Smooth muscle cell of the brain vasculature (primary cell): ENCODE measurements at places on chromosomes 11 and 22.

GRCh38 chr11:104524254-104524653 lies 360.3 kb upstream of the PDGFD start:
- no peak for DNase-seq

DNA sequence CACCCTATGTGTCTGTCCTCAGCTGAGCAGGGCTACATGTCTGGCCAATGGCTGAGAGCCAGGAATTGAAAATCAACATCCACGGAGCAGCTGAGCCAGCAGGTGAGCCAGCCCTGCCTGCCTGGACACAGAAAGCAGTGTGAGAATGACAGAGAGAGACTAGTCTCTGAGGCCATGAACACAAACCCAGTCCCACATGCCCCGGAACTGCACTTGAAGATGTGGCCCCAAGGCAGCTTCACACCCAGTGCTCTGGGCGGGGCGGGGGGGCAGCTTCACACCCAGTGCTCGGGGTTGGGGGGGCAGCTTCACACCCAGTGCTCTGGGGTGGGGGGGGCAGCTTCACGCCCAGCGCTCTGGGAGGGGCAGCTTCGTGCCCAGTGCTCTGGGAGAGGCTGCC lies 37.6 kb downstream of the TRMU start:
- DNase-seq: no peak

DNA sequence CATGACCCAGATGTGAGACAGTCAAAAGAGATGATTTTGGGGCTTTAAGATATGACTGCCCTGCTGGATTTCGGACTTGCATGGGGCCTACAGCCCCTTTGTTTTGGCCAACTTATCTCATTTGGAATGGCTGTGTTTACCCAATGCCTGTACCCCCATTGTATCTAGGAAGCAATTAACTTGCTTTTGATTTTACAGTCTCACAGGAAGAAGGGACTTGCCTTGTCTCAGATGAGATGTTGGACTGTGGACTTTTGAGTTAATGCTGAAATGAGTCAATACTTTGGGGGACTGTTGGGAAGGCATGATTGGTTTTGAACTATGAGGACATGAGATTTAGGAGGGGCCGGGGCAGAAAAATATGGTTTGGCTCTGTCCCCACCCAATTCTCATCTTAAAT lies 88.4 kb downstream of the RSF1 start:
- no peak for DNase-seq

DNA sequence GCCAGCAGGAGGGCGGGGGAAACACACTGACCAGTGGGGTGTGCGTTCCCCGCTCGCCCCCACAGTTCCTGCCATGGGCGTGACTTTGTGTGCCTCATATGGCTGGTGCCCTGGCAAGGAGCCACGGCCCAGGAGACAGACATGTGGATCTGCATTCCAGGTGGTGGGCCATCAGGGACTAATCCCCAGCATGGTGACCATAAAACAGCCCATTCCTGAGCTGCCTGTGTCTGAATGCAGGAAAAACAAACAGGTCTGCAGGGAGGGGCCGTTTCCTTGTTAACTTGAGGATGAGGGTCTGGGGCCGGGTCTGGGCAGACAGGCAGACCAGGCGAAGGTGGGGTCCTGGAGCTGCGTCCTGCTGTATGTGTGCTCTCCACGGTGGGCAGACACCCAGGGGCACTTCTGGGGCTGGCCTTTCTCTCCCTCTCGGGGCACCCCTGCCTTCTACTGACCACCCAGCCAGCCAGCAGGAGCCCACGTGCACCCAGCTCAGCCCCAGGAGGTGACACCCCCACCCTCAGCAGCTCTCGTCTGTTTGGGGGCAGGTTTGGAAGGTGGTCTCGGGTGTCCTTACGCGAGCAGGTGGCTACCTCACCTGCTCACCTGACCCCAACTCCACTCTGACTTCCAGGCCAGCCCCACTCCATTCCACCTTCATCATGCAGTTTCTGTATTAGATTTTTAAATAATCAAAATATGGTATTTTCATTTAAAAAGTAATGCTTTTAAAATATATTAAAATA lies 120.3 kb downstream of the KCNQ1OT1 start:
- no peak for DNase-seq

DNA sequence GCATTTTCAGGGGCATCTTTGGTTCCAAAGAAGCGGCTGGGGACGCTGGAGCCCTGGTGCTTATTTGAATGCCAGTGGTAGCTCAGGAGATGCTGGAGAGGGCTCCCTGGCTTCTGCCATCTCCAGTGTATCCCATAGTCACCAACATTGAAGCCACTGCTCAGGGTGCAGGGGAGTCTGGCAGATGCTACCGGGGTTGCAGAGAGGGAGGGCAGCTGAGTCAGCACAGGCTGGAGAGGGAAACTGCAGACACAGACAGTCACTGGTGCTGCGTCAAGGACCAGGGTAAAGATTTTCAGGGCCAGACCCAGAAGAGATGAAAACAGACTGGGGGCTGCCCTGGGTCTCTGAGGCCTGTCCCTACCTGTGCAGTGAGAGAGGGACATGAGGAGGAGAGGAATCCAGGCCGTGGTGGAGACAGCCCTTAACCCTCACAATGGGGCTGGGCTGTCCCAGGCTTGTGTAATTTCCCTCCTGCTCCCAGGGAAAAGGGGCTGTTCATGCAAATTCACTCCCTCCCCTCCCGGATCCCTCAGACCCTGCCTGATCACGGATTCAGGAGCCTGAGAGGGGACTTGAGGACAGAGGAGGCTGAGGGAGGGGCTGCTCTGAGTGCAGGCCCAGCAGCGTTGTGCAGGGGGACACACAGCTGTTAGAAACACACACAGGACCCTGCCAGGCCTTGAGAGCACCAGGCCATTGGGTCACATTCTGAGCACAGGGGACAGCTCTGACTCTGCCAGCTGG lies 126.9 kb upstream of the GRK3 start:
- no peak for DNase-seq

GRCh38 chr11:128528294-128528693 lies 59.1 kb downstream of the ETS1 start:
- no peak for DNase-seq

DNA sequence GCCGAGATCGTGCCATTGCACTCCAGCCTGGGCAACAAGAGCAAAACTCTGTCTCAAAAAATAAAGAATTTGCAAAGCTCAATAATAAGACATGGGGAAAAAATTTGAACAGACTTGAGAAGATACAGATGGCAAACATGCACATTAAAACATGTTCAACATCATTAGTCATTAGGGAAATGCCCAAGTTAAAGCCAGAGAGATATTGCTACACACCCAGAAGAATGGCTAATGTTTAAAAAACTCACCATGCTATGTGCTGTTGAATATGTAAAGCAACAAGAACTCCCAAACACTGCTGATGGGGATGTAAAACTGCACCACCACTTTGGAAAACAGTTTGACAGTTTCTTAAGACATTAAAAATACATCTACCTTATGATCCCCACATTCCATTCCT lies 12.6 kb downstream of the LRRC75B start:
- no peak for DNase-seq

GRCh38 chr22:24400034-24400725 lies 27.2 kb upstream of the ADORA2A start:
- no peak for DNase-seq

DNA sequence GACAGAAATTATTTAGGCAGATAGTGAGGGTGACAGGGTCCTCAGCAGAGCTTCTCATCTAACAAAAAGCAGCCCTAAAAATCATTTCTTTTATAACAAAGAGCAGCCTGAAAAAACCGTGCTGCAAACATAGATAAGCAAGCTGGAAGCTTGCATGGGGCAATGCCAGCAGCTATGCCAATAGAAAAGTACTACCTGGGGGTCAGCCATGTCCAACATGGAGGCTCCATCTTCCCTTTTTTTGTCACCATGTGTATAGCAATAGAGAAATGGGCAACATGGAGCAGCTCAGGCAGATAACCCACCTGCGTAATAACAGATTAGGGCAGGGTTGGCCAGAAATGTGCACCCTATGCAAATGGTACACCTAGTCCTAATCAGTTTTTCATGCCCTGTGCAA lies 57.4 kb upstream of the IGLL5 start:
- no peak for DNase-seq

- DNase-seq: no peak
These were observed 73.8 kb upstream of the OPCML start for GRCh38 chr11:133606124-133606523.

- DNase-seq: no peak
These were observed 731.5 kb downstream of the NTM start for GRCh38 chr11:132101881-132102280.

- no peak for DNase-seq
These were observed 25.6 kb downstream of the APLP2 start for GRCh38 chr11:130095326-130095725.

DNA sequence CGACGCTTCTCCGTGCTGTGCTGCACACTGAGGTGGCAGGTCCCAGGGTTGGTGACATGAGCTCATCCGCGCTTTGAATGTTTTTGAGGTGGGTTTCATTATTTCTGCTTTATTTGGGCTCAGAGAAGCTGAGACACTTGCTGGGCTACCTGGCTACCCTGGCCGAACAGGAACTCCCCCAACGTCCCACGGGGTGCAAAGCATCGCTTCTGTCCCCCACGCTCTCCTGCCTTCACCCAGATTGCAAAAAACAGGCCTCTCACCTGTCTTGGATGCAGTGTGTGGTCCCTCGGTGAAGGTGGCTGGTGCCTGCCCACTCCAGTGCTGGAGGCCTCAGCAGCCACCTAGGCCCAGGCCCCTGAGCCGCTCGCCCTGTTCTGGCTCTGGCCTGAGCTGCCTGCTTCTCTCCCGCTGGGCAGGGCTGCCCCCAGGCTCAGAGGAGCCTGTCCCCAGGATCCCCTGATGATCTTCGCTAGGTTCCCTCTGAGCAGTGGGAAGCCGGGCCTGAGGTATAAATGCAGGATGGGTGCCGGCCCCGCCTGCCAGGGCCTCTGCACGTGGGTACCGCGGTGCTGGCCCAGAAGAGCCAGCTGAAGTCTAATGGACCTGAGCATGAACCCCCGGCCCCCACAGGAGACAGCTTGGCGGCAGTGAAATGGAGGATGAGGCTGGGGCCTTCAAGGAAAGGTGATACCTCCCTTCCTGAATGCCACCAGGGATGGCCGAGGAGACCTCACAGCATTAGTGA lies 15.8 kb upstream of the MRGPRD start:
- DNase-seq: no peak

- DNase-seq: no peak
These were observed 1.9 kb downstream of the ELMOD1 start for GRCh38 chr11:107592813-107593212.

DNA sequence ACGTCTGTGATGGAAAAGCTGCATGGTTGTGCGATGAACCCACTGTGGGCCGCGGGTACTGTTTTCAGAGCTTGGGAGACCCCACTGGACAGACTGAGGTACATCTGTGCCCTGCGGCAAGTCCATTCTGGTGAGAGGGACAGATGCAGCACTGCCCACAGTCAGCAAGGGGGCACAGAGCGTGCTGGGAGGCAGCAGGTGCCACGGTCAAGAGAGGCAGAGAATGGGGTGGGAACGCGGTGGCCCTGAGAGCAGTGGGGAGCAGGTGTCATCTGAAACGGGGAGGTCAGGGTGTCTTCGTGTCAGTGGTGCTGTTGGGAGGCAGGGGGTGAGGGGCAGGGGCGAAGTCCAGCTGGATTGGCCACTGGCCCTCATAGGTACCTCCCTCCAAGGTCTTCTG lies 32.0 kb downstream of the TBC1D22A start:
- no peak for DNase-seq

- no peak for DNase-seq
These were observed 19.4 kb upstream of the PPFIA1 start for GRCh38 chr11:70250876-70251658.

DNA sequence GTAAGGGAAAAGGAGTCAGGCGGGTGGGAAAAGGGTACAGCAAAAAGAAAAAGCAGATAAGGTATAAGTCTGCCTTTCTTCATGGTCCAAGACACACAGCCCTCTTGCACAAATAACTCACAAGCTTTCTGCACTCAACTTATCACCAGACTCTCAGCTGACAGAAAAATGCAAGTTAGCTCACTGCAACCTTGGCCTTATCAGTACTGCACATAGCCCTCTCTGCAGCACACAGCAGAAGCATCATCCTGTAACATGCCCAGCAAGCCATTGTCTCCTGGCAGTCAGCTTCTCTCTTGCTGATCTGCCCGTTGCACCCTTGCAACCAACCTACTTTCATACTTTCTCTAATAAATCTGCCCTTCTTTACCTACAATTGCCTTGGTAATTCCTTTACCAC lies 5.8 kb downstream of the ZBTB44 start:
- no peak for DNase-seq

GRCh38 chr22:22661275-22661674 lies 16.9 kb downstream of the GGTLC2 start:
- DNase-seq: no peak

- DNase-seq: no peak
These were observed 50.8 kb upstream of the SLC36A4 start for GRCh38 chr11:93248602-93249001.

- DNase-seq: no peak
These were observed 70.3 kb downstream of the KIRREL3 start for GRCh38 chr11:126930091-126930841.

DNA sequence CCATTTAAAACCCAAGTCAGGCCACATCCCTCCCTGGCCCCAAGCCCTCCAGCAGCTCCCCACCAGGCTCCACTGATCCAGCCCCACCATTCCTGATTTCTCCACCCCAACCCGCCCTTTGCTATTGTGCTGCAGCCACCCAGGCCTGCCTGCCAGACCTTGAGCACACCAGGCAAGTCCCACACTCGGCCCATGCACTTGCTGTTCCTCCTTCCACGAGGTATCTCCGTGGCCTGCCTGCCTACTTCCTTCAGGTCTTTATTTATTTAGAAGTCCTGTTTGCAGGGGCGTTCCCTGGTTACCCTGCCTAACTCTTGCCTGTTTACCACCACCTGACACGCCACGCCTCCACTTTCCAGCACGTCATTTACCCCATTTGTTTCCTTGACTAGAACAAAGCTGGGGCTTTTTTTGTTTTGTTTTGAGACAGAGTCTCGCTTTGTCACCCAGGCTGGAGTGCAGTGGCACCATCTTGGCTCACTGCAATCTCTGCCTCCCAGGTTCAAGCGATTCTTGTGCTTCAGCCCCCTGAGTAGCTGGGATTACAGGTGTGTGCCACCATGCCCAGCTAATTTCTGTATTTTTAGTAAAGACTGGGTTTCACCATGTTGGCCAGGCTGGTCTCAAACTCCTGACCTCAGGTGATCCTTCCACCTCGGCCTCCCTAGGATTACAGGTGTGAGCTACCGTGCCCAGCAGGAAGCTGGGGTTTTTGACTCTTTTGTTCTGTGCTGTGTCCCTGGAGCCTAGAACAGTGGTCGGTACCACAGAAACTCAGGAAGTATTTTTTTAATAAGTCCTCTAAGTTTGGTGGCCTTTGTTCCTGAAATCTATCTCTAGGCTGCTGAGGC lies 6.7 kb downstream of the CENPM start:
- DNase-seq: no peak

DNA sequence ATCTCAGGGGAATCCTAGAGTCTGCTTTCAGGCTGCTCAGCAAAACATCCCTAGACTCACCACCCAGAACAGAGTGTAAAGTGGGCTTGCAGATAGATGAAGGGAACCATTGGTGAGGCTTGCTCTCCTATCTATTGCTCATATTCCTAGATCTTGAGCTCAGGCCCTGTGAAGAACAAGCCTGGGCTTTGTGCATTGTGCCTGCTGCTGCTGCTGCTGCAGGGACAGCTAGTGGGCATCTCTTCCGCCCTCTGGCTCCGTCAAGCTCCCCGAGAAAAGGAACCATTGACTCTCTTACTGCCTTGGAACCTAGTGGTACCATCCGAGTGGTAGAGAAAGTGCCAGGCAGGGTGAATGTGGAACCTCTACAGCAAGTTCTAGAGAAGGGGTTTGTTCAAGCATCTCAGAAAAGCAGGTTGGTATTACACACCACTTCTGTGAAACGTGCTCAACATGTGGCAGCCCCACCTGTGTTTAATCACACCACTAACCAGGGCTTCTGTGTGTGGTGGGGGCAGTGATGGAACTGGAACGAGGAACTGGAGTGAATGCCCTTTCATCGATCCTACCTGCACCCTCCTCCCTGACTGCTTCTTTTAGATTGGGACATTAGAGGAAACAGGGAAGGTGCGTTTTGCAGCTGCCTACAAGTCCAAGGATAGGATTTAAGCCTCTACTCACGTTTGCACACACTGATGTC lies 4.4 kb downstream of the BACE1-AS start:
- no peak for DNase-seq
